CD4-positive, alpha-beta T cell treated with Interleukin-15 for 1 hour (primary cell): ENCODE measurements at places on chromosomes 3 and 15.

DNA sequence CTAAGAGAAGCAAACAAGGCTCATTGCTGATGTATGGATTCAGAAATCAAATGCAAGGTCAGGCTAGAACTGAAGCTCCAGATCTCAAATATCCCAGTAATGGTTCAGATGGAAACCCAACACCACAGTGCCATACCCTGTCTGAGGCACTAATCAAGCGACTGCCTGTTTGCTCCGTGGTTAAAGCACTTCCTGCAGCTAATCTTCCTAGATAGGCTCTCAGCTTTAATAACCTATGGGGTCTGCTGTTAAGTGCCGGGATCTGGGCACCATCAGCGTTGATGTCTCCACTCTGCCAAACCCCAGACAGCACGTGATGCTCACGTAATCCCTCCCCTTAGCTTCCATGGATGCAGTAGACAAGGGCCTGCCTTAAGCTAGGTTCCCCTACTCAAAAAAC lies 262.6 kb downstream of the MECOM start:
- no peak for DNase-seq

DNA sequence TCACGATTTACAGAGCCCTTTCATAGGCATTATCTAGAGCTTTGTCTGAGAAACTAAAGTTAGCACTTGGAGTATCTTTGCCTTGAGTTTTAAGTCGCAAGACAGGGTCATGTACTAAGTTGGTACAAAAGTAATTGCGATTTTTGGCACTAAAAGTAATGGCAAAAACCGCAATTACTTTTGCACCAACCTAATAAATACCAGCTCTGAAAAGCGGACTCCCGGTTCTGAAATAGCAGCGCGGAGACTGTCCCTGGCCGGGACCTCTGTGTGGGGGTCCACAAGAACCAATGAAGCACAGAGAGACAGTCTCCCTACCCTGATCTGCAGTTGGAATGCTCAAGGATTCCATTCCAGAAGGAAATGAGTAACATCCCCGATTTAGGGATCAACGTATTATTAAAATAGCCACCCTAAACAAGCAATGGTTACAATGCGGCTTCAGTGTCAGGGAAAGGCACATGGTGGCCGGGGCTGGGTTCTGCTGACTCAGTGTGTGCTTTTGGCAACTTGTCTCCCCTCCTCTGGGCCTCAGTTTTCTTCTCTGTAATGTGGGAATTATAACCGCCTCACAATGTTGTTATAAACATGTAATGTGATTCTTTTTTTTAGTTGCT lies 150.3 kb upstream of the MCTP2 start:
- DNase-seq = no peak

DNA sequence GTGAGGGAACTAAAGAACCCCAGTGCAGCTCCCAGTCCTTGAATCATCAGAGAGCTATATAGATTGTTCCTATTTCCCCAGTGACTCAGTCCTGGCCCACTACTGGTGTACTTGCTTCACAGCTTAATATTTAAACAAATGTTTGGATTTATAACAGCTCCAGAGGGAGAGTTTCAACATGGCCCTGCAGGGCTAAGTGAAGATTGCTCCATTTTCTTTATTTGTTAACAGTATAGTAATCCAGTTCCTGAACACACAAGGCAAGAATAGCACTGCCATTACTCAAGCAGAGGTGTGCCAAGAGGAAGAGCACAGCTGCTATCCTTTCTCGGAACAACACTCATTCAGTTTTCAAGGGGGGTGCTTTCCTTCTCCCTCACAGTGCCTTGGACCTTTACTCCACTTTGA lies 6.5 kb downstream of the SQOR start:
- DNase-seq = no peak

- no peak for DNase-seq
Observed at GRCh38 chr3:60742606-60743145, 508.6 kb downstream of the FHIT start.

DNA sequence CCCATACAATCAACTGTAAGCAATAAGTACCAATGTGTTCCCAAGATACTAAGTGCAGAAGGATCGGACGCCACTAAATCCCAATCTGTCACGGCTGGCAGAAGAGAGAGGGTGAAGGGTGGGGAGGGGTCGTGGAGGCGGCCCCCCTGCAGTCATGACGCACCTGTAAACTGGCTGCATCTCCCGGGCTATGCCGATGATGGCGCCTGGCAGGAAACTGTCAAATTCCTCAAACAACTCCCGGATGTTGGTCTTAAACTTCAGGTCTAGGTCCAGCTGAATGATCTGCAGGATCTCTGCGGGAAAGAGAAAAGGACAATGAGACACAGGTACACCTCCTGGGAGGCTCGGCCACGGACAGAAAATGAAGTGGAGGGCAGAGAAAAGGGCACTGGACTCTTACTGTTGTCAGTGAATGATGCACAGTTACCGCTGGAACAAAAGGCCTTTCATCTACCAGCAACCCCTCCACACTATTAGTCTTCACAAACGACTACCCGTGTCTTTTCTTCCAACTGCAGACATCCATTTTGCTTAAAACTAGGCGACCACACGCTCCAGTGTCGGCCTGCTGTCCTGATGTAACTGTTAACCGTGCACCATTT lies 114.6 kb downstream of the XXYLT1 start:
- DNase-seq = no peak

DNA sequence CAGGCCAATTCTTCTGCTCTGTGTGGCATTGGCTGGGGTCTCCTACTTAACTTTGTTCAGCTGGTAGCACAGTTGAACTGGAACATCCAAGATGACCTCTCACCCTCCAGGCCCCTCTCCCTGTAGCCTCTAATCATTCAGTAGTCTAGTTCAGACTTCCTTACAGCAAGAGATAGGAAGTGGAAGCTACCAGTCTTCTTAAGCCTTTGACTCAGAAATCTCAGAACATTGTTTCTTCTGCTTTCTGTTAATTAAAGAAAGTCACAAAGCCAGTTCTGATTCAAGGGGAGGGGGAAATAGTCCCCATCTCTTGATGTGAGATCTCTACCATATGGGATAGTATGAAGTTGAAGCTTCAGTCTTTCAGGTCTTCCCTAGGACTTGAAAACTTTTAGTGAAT lies 18.8 kb upstream of the SACM1L start:
- no peak for DNase-seq

DNA sequence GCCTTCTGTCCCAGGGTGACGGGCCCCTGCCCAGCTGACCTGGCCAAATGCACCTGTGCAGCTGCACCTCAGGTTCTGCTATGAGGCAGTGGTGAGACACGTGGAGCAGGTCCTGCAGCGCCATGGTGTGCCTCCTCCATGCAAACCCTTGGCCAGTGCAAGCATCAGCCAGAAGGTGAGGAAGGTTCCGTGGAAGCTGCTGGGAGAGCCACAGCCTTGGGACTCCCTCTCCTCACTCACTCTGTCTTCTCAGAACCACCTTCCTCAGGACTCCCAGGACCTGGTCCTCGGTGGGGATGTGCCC lies 31.6 kb downstream of the PTPN23 start:
- DNase-seq = no peak

DNA sequence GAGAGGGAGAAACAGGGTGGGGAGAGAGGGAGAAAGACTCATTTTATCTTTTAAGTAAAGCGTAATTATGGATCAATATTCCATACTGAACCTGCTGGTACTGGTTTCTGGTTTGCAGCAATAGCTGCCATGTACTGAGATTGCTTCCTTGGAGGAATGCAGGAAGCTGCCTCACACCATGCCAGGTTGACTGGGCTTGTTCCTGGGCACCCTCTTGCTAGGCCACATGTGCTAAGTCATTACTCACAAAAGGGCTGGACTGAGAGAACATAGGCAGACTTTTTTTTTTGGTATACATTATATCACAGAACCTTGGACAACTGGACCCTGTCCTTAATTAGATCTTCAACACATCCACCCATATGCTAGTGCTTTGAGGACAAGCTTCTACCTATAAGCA lies 193.4 kb downstream of the ZNF621 start:
- DNase-seq = peak; percentile 26

GRCh38 chr3:171822431-171823106 lies 12.3 kb upstream of the PLD1 start:
- DNase-seq = no peak

- DNase-seq = no peak
Observed at GRCh38 chr3:14587740-14588360, 47.7 kb upstream of the GRIP2 start.

- DNase-seq = peak; percentile 75
Observed at GRCh38 chr15:75069301-75069925, 46.0 kb downstream of the PPCDC start.

- DNase-seq = no peak
Observed at GRCh38 chr3:120196333-120196732, 88.7 kb downstream of the GPR156 start.

DNA sequence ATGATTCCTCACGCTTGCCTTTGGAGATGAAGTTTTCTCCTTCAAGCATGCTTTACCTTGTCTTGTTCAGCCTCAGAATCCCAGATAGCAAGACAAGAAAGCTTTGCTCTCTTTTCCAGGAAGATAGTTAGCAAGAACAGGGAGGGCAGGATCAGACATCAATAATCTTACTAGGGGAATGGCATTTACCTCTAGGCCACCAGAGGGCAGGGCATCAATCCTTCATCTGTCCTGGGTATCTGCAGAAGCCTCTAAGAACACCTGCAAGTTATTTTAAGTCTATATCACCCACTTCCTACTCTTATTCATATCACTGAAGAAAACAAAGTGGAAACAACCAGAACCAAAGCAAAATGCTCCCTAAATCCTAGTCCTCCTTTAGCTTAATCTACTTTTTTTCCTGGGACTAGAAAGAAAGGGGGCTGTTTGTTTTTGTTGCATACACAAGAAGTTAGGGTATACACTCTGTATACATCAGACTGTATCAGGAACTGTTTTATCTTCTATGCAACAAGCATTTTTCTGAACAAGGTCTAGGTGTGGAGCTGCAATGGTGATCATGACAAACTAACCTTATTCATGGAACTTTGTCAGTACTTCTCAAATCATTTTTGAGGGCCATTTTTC lies 862.5 kb downstream of the CADM2 start:
- DNase-seq = no peak

DNA sequence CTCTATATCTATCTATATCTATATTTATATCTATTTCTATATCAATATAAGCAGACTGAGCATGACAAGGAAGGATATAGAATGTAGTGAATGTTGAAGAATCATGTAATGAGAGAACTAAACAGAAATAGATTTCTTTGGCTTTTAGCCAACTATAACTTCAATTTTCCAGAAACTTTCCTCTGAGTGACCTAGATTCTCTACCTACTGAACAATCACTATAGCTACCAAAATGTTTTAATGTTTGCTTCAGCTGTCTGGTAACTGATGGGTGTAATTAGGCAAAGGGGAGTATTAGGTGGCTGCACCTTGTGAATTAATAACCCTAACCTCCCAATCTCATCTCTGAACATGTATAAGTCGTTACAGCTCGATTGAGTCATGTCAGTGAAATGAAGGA lies 76.4 kb upstream of the ROBO1 start:
- DNase-seq = no peak

- DNase-seq = peak; percentile 66
Observed at GRCh38 chr15:41772720-41773331, 1.5 kb upstream of the MAPKBP1 start.

GRCh38 chr3:117454254-117454653 lies 744.7 kb downstream of the TUSC7 start:
- DNase-seq = no peak

- DNase-seq = no peak
Observed at GRCh38 chr3:188938999-188939398, 232.8 kb upstream of the TPRG1 start.

DNA sequence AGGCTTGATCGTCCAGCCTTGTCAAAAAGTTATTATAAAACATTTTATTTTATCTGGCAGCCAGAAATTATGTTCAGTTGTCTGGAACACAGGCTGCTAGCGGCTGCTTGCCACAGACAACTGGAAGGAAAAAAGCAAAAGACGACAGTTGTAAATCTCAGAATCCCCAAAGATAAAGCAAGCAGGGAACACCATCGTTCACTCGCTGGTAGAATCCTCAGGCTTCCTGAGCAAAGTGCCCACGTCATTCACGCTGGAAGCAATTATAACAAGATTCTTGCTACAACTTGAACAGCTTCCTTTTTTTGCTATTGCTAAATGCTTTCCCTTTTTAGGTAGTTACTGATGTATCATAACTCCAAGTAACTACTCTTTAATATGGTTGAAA lies 33.6 kb downstream of the ADAMTS17 start:
- no peak for DNase-seq

- DNase-seq = no peak
Observed at GRCh38 chr3:154783521-154783931, 296.6 kb upstream of the MME start.

- no peak for DNase-seq
Observed at GRCh38 chr3:189787632-189788031, 156.4 kb downstream of the TP63 start.

GRCh38 chr15:64089543-64090280 lies 3.9 kb downstream of the CIAO2A start:
- peak; percentile 55 for DNase-seq

DNA sequence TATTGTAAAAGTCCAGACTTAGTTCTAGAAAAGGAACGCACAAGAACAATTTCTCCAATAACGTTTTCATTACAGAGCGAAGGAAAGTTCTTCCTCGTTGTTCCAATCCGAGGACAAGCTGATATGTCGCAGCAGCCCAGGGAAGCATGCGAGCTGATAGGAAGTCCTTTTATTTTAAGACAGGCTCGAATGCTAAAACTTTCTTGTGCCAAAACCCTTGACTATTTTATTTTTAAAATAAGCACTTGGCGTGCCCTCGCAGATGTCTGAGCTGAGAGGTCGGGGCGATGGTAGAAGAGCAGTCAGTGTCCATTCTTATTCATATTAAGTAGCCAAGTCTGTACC lies 433 bp upstream of the MITF start:
- no peak for DNase-seq

DNA sequence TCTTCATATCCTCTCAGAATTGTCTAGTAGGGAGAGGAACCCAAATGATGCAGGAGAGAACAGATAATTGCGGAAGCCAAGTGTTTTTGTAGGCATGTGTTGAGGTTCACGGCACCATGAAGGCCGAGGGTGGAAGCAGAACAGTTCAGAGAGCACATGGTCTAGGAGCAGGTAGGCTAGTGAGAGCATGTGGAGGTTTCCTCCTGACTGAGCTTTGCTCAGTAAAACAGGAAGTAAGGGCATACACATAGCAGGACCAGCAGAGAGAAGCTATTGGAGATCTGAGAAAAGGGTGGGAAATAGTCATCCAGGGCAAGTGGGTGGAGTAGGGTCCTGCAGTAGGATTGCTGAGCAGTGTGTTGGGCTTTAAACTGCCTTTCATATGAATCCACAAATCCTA lies 491.1 kb downstream of the FHIT start:
- DNase-seq = no peak

DNA sequence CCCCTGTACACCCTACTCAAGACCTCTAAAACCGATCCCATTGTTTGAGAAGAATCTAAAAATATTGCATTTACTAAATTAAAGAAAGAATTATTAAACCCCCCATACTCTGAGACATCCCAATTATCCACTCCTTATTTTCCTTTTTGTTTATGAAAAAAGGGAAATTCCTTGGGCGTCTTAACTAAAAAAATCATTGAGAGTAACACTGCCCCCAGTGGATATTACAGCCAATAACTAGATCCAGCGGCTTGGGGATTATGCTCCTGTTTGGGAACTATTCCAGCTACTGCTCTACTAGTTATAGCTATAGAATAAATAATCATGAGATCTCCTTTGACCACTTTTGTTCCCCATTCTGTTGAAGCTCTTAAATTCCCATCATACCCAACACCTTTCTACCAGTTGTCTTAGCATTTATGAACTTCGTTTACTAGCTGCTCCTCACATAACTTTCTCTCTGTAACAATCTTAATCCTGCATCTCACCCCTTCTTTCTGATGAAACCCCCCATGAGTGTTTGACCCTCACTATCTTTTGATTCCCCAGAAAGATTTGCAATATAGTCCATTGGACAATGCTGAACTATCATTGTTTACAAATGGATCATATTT lies 12.7 kb upstream of the CFAP91 start:
- DNase-seq = no peak
